ENCODE measurements at places on chromosomes 1 and 21. TPM values are rescaled to one million over a fixed set of nuclear protein-coding genes. Genes with fewer than 3 reads are reported as not detected.

Gene VTCN1
- total RNA-seq, result not detected

Gene TNNI3K
- total RNA-seq, result 0.90 TPM

GRCh38 chr1:3062616-3063378 lies 6.2 kb upstream of the PRDM16 start:
- no peak for DNase-seq

Gene FLAD1
- total RNA-seq, result 57.3 TPM

DNA sequence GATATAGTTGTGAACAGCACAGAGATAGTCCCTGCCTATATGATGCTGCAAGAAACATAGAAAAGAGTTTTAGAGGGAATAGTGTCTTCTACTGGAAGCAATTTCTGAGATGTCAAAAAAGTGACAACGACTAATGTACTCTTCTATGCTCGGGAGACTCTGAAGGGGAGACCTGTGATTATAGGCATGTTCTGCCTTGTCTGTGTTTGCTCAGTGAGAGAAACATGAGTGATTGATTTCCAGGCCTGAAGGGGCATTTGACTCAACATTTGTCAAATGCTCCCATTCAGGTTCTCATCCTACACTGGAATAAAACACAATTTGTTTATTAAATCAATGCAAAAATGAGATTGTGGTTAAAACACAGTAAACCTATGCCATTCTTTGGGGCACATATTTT lies 131.8 kb downstream of the CTH start:
- DNase-seq, result no peak

Gene KIF17
- total RNA-seq, result not detected

Gene PIK3C2B
- total RNA-seq, result 4.5 TPM

GRCh38 chr1:244065063-244065793 lies 14.1 kb downstream of the ZBTB18 start:
- no peak for DNase-seq

Gene RUNX1
- total RNA-seq, result 20.5 TPM

Gene S100A9
- total RNA-seq, result not detected

- no peak for DNase-seq
These were observed 831 bp upstream of the KRTAP10-2 start for GRCh38 chr21:44552136-44552535.

Gene PARS2
- total RNA-seq, result 8.2 TPM

DNA sequence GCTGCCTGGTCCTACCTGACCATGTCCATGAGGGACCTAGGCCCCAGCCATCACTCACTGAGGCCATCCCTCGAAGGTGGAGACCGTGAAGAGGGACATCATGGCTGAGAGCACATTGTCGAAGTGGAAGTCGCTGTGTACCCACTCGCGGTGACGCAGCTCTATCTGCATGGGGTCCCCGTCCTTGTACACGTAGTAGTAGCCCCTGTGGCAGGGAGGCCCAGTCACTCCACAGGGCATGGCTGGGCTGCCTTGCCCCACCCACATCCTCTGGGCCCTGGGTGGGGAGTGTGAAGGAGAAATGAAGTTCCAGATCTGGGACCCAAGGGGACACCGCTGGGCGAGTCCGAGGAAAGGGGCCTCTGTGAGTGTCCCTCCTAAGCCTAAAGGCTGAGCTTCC lies 38.4 kb upstream of the KIF21B start:
- DNase-seq, result no peak

DNA sequence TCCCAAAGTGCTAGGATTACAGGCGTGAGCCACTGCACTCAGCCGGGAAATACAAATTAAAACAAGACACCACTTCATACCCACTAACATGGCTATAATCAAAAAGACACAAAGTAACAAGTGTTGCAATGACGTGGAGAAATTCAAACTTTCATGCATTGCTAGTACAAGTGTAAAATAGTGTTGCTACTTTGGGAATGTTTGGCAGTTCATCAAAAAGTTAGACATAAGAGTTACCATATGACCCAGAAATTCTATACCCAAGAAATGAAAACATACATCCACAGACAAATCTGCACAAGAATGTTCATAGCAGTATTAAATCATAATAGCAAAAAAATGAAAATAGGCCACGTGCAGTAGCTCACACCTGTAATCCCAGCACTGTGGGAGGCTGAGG lies 16.4 kb downstream of the FOXJ3 start:
- DNase-seq, result no peak

DNA sequence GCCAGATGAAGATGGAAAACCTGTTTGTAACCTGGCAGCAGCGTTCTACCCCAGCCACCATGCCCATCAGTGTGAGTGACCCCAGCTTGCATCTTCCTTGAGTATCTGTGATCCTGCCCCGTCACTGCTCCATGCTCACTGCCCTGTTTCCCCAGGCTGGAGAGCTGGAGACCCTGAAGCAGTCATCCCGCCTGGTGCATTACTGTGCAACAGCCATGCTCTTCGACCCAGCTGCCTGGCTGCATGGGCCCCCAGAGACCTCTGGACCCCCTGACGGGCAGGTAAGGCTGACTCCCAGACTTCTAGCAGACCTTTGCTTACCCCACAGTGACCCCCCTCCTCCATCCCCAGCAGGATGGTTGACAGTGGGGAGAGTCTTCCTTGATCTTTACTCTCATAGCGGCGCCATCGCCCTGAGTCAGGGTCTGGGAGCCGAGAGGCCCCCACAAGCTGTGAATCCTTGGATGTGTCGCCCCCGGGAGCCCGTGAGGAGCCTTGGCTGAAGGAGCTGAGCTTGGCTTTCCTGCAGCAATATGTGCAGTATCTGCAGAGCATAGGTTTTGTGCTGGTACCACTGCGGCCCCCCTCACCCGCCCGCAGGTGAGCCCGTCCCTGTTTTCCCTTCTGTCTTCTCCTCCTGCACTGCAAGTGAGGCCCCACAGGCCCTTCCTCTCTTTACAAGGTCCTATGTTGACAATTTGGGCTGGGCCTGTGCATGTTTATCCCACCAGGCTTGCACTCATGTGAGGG lies 10.4 kb downstream of the HYI start:
- no peak for DNase-seq

DNA sequence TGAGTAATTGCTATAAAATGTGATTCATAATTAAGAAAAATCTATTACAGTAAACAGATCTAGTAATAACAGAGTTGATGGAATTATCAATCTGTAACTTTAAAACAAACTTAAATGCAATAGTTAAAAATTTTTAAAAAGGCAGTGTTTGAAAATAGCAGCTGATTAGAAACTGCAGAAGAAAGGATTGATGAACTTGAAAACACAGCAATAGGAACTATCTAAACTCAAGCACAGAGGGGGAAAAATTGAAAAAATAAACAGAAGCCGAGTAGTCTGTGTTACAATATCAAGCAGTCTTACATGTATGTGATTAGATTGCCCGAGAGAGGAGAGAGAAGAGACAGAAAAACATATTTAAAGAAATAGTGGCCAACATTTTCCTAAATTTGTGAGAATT lies 569.0 kb upstream of the B3GALT2 start:
- no peak for DNase-seq

DNA sequence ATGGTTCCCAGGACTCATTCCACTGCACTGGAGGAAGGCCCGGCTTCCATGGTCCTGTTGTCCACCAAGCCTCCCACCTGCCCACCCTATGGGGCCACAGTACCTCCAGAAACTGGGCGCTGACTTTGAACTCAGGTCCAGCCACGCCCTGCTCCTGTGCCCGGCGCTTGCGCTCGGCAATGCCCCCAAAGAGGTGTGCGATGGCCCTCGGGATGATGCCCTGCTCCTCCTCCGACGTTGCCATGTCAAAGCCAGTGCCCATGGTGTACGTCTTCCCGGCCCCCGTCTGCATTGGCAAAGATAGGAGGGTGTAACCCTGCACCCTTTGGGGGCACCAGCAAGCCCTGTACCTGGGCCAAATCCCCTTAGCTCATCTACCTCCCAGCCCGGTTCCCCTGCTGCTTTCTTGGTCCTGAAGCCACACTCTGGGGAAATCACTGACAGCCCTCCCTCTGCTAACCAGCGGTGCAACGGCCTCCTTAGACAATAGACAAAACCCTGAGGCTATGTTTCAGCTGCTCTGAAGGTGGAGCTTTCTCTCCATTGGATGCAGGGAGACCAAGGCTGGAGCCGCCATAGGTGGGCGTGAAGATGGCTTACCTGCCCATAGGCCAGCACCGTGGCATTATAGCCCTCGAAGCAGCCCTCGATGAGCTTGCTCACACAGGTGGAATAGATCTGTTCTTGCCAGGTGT lies 14.7 kb downstream of the KIF21B start:
- no peak for DNase-seq

Gene ADORA3
- total RNA-seq, result not detected

All from Karpas-422 (cell line).